ENCODE measurements at places on chromosomes 12 and 14. TPM values are rescaled to one million over a fixed set of nuclear protein-coding genes. Genes with fewer than 3 reads are reported as not detected.

- DNase-seq = no peak
- no peaks in the 10 kb centered on the region for H3K27me3 ChIP-seq
- H3K4me1 ChIP-seq = no peaks in the 10 kb centered on the region
- H3K27ac ChIP-seq = no peak overlapping the region
- no peaks in the 10 kb centered on the region for H3K36me3 ChIP-seq
- no peak overlapping the region for H3K4me3 ChIP-seq
Observed at GRCh38 chr14:85873006-85873405, 343.1 kb downstream of the FLRT2 start.

DNA sequence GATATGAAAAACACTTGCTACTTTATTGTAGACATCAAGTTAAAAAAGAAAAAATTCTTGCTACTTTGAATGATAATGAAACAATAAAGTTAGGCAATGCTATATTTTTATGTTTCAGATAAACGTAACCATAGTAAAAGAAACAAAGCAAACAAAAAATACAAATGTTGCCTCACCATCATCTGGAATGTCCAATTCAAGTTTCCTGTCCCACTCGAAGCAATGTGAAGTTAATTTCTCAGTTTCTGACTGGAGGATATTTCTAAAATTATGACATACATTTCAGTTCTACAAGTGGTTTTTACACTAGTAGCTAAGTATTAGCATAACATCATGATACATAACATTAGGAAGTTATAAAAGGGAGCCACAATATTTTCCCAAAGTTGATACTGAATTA is 20.9 kb downstream of the DLGAP5 start:
- H3K27me3 ChIP-seq = no peaks in the 10 kb centered on the region
- no peak for DNase-seq
- no peak overlapping the region for H3K4me3 ChIP-seq
- H3K36me3 ChIP-seq = peaks cover 27% of the 10 kb centered on the region
- no peaks in the 10 kb centered on the region for H3K4me1 ChIP-seq

GRCh38 chr12:109626378-109627115 is 53.0 kb downstream of the MVK start:
- peaks cover 12% of the 10 kb centered on the region for H3K27me3 ChIP-seq
- no peak overlapping the region for H3K27ac ChIP-seq
- no peak for DNase-seq
- H3K36me3 ChIP-seq = no peaks in the 10 kb centered on the region

DNA sequence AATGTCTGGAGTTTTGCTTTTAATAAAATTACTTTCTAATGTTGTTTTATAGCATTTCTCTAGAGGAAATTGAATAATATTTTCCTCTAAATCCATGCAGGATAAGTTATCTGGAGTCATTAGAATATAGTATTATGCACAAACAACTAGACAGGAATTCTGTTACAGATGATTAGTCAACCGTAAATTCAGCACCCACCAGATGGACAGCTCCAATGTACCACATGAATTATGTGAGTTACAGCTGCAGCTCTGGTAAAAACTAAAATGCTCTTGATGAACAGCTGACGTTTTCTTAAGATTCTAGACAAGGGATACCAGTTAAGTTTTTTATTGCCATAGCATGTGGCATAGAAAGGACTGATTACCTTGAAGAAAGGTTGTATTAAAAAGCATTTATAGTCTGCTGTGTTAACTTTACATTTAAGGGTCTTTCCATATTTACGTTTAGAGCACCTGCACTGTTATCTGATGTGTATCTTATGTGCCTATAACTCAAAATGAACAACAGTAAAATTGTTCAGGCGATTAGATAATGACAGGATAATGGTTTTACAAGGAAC is 321.4 kb upstream of the LRFN5 start:
- H3K27ac ChIP-seq = no peak overlapping the region
- no peak for DNase-seq
- no peaks in the 10 kb centered on the region for H3K27me3 ChIP-seq
- no peaks in the 10 kb centered on the region for H3K4me1 ChIP-seq

DERA gene
- polyA plus RNA-seq = 16.6 TPM
